Fibroblast of skin of right quadriceps (primary cell): ENCODE measurements at places on chromosomes 5 and 9.

- no peak for DNase-seq
Measured at GRCh38 chr5:6311568-6312501, 66.5 kb downstream of the MED10 start.

- DNase-seq: no peak
Measured at GRCh38 chr5:64792469-64792868, 23.7 kb downstream of the CWC27 start.

- DNase-seq: no peak
Measured at GRCh38 chr5:107808671-107809137, 138.0 kb upstream of the EFNA5 start.

GRCh38 chr5:81898403-81898802 is 73.4 kb upstream of the ATG10 start:
- DNase-seq: no peak

- peak; percentile 52 for DNase-seq
Measured at GRCh38 chr5:77952636-77953212, 176.6 kb upstream of the TBCA start.

DNA sequence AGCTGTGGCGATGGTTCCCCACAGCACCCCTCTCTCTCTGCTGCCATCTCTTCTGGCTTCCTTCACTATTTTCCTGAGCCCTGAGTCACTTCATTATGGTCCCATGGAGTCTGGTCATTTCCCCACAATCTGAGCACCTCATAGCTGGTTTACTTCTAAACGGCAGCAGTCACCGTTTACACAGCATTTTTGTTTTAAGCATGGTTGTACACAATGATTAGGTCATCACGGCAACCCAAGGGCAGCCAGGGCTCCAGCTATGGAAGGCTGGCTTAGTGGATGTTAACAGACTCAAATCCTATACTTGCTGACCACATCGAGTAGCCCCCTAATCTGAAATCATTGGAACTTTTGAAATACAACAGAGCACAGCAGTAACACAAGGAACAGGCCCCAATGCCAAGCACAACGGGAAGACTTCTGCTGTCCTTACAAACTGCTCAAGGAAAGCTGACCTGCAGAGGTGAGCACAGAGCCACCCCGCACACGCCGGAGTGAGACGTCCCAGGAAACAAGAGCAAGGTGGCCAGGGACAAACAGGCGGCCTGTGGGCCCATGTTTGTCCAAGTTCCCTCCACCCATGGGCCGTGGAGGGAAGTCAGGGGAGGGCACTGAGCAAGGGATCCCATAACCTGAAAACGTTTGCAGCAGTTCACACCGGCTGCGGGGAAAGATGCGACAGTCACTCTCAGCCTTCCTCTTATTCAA is 22.9 kb downstream of the CAMSAP1 start:
- peak; percentile 31 for DNase-seq

DNA sequence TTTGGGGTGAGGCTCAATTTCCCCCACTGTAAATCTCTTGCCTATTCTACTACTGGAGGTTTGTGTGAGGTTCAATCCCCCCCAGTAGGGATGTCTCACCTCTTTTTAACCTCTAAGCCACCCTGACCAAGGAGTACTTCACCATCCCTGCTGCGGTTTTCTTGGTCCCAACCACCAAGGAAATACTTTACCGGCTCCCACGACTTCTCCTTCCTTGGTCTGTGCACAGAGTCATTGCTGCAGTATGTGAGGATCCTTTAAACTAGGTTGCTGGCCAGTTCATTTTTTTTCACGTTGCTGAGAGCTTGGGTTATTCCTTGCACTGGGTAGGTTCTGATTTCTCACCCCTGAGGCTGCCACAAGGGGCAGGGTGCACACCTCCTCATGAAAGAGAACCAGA is 22.5 kb upstream of the HMGCS1 start:
- DNase-seq: no peak

- DNase-seq: no peak
Measured at GRCh38 chr9:135661816-135662560, 1.1 kb upstream of the LCN9 start.

DNA sequence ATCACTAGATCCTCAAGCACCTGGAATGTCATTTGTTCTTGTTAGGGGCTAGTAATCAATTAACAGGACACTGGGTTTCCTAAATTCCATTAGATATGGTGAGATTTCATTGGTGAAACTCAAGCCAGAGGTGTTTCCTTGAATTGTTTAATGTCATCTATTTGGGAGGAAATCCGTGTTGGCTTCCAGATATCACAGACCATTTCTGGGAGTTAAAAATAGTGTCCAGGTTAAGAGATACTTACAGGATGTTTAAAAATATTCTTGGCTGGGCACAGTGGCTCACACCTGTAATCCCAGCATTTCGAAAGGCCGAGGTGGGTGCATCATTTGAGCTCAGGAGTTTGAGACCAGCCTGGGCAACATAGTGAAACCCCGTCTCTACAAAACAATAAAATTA is 688.3 kb upstream of the WWC1 start:
- no peak for DNase-seq

DNA sequence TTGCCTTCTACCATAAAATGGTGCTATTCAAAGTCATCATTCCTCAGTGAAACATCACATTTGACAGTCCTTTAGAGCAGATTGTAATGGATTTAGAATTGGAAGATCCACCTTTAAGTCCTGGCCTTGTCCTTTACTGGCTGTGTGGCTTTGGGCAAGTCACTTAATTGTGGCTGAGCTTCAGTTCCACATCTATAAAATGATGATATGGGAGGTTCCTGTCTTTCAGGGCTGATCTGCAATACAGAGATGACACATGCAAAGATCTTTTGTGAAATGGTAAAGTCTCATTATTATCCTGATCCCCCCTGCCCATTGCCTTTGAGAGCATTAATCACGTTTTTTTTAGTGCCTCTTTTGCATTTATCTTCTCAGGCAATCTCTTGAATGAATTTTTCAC is 58.2 kb downstream of the ZFAND5 start:
- DNase-seq: no peak

DNA sequence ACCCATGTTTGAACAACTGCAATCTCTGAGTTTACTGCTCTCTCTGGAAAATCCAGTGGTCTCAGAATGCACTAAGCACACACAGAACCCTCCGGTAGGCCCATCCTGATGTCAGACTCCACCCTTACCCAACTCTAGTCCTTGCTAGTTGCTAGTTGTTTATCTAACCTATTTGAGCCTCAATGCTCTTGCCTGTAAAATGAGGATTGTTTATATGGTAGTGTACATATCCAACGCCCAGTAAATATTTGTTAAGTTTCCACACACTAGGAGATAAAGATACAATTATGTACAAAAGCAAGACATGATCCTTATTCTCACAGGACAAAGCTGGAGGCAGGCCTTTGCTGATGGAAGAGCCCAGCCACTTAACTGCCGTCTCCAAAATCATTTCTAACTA is 192.2 kb downstream of the SPOCK1 start:
- no peak for DNase-seq

DNA sequence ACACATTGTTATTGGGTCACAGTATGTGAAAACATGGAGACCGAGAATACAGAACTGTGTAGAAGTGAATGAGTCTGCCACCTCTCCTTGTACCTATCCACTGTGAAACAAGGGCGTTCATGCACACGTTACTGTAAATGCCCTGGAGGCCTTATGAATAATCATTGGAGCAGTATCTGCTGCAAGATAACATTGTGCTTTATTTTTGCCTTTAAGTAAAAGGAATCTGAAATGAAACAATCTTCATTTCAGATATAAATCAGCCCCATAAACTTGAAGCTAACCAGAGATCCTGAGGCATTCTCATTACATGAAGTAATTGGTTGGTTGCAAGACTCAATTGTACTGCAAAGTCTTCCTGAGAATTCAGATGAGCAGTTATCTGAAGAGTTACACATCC is 419.6 kb downstream of the KDM4C start:
- no peak for DNase-seq
